ENCODE measurements at places on chromosomes 11 and 22. TPM values are rescaled to one million over a fixed set of nuclear protein-coding genes. Genes with fewer than 3 reads are reported as not detected.

- no peak for DNase-seq
These were observed 44.5 kb downstream of the TRIOBP start for GRCh38 chr22:37741312-37741795.

- DNase-seq: no peak
These were observed 24.8 kb upstream of the TAB1 start for GRCh38 chr22:39374801-39375200.

GRCh38 chr11:115566180-115566764 lies 62.1 kb upstream of the CADM1 start:
- DNase-seq: no peak

GRCh38 chr11:76276046-76276780 lies 69.9 kb upstream of the WNT11 start:
- no peak for DNase-seq

DNA sequence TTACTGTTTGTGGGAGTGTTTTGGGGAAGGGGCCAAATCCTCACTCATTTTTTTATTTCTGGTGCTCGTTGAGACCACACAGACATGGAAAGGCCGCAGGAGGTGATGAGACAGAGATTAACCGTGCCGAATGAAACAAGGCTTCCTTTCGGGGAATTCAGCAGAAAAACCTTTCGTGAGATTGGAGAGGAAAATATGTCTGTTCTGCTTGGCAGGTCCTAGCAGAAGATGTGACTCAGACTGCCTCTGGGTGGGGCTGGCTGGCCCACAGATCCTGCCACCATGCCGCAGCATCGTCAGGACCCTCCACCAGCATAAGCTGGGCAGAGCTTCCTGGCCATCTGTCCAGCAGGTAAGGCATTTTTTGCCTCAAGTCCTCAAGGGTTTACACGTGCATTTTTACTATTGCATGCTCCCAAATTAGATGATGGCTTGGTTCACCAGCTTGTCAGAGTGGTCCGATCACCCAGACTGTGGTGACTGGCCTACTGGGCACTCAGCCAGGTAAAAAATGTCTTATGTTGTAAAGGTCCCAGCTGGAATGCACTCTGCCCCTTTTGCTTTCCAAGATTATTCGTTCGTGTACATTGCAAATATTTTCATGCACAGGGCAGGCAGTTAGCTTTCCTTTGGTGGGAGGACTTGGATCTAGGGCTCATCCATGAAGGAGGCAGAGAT lies 1.5 kb downstream of the DDB2 start:
- no peak for DNase-seq

OR2AT4 gene
- total RNA-seq: not detected

INPP5J gene
- total RNA-seq: 0.81 TPM

ADAMTS15 gene
- not detected for total RNA-seq

PARVA gene
- total RNA-seq: 0.97 TPM

LPXN gene
- total RNA-seq: 143 TPM

DNAJB13 gene
- 0.42 TPM for total RNA-seq
